ENCODE measurements at places on chromosomes 4 and X.

- no peak for DNase-seq
Measured at GRCh38 chrX:136159611-136160025, 12.3 kb downstream of the FHL1 start.

DNA sequence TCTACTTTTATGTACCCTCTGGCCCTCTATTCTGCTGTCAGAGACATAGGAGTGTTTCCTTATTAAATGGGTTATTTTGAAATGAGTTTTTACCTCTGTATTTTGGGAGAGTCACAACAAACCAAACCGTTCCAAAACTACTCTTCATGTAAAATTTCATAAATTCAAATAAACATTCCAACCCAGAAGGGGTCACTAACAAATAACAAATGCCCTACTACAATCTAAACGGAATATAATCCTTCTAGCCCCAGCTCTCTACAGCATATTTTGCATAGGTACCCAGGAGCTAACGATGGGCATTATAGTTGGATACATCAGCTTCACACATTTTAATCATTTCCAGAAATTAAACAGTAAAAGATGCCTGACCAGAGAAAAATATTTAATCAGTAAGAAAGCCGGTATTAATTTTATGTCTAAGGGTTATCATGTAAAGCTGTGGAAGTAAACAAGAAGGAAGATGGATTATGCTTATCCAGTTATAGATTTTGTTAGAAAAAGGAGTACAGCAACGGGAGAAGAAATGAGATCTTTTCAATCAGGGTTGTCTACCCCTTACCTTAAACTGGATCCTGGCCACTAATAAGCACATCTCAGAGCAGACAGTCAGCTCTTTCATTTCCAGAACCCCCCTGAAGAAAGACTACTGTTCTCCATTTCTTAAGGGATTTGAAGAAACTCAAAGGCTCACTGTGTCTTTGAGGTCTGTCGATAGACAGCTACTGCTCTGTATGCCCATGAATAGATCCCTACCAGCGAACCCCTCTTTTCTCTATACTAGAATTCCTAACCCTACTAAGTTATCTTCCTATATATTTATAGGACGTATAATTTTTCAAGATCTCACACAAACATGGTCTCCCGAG lies 1.2 kb downstream of the UGDH start:
- DNase-seq, result no peak

- DNase-seq, result no peak
Measured at GRCh38 chr4:4387531-4388310, 819 bp downstream of the NSG1 start.

- DNase-seq, result no peak
Measured at GRCh38 chr4:40454816-40455215, 119.7 kb downstream of the CHRNA9 start.

DNA sequence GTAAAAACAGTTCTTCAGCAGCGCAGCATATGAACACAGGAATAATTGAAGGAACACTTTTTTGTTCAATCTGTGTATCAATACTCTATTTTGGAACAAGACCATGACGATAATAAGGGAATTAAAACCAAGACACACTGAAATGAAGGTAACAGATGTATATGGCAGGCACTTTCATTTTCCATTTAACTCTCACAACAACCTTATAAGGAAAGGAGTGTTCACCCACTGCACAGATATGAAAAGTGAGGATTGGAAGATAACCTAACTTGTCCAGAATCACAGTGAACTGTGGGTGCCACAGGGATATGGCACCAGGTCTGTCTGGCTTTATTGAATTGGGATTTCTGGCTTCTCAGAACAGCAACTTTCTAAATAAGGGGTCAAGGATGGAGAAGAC lies 153.3 kb downstream of the MID1IP1 start:
- DNase-seq, result no peak

DNA sequence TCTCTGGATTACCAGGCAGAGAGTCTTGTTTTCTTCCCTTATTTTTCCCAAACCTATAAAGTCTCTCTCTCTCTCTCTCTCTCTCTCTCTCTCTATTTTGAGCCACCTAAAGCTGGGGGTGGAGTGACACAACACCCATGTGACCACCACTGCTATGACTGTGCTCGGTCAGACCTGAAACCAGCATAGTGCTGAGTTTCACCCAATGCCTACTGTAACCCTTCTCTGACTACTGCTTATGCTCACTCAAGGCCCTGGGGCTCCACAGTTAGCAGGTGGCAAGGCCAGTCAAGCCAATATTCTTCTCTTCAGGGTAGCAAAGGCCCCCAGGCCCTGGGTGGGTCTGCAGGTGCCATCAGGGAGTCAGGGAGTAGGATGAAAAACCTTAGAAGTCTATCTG lies 114.7 kb upstream of the ARMCX2 start:
- DNase-seq, result no peak

DNA sequence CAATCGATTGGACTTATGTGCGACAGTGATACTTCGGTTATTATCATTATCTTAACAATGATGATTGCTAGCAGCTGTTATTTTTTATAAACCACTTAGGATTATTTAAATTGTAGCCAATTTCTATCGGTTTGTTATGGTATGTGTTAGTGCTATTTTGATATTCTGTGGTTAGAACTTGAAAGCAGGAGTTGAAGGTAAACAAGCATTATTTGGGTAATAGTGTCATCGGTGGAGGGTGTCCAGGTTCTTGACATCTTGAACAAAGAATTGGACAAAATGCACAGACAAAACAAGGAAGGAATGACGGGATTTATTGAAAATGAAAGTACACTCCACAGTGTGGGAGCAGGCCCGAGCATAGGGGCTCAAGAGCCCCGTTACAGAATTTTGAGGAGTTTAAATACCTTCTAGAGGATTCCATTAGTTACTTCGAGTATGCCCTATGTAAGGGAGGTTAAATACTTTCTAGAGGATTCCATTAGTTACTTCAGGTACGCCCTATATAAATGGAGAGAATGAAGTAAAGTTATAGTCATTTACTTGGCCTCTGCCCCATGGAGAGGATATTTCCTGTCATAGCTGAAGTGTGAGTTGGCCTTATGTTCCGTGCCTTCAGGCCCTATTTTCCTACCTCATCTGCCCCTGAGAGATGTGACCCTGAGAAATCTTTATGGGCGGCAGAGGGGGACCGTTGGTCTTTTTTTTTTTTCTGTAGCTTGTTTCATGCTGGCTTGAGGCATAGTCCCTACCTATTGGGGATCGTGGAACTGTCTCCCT lies 13.1 kb downstream of the MOB1B start:
- no peak for DNase-seq

DNA sequence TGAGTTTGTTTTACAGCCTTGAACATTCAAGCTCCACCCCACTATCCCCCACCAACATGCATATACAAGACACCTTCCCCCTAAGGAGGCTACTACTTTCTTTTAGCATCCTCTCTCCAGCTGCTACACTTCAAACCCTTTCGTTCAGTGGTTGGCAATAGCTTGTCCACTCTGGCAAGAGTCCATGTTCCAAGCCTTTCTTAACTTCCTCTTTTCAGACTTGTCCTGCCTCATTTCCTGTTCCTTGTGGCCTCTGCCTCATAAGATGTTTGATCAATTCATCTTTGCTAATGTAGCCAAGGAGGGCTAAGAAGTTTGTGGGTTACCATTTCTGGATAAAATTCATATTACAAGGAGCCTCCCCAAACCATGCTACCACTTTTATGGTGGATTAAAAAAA lies 20.8 kb upstream of the ZCCHC12 start:
- DNase-seq, result no peak

- DNase-seq, result no peak
Measured at GRCh38 chr4:147821555-147821954, 89.7 kb downstream of the ARHGAP10 start.

- DNase-seq, result no peak
Measured at GRCh38 chrX:116417214-116417613, 19.2 kb upstream of the SLC6A14 start.

DNA sequence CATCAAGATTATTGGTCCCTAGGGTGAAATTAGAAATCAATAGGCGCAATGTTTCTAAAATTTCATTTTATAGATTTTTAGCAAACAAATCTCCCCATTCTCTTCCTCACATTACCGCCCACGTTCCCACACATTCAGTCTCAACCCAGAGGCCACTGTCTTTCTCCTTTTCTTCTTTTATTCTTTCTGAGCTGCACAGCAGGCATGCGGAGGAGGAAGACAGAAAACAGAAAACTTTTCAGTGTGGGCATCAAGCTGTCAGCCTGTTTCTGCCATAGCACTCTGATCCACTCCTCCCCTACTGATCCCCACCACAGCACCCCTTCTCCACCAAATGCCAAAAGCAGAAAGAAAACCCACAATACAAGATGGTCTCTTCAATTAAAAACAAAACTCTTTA lies 94.8 kb upstream of the ADAMTS3 start:
- no peak for DNase-seq

GRCh38 chrX:8743126-8743732 lies 11.3 kb upstream of the ANOS1 start:
- no peak for DNase-seq

GRCh38 chr4:48379587-48380180 lies 38.4 kb downstream of the SLAIN2 start:
- no peak for DNase-seq

DNA sequence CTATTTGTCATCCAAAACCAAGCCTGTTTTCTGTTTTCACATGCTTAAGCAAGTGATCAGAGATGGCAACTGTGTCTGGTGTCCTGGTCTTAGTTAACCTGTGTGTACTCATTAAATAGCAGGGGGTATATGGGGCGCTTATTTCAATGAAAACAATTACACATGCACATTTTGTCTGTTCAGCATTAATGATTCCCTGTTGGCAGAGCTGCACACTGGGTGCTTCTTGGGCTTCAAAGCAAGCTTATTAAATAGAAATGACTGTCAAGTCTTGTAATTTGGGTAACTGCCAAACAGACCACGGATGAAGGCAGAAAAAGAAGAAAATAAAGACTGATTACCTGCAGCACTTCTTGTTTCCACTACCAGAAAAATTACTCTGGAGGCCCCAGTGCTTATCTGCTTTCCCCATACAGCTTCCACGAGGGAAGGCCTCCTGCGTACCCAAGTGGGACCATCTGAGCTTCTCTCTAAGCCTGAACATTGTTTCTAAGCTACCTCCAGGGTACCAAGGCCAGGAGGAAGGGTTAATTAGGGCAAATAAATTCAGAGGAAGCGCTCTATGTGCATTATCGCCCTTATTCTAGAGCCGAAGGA lies 107.2 kb upstream of the TBL1X start:
- DNase-seq, result no peak

DNA sequence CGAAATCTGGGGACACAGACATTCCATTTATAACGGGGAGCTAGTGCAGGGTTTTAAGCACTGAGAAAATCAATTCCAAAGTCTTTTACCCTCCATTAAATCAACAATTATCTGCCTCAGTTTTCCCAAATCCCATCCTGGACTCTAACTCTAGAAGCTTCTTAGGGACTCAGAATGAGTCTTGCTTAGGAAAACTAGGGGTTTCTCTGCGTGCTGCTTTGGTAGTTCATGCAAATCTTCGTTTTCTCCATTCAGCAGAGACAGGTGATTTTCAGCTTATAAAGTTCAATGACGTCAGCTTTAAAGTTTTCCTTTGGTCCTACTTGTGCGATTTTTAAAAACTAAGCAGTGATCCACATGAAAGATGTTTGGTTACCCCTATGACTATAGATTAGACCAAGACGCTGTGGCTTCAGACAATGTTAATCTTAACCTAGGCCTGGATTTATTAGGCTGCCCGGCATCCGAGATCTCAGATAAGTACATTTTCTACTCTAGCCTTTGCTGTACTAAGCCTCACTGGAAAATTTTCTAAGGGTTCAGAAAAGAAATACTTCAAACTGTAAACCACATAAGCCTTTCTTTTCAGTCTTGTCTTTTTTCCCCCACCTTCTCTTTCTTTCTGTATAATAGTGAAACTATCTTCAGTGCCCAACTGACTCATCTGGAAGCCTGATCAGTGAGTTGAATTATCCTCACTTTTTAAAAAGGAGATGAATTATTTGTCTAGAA lies 121.4 kb upstream of the GATB start:
- no peak for DNase-seq

DNA sequence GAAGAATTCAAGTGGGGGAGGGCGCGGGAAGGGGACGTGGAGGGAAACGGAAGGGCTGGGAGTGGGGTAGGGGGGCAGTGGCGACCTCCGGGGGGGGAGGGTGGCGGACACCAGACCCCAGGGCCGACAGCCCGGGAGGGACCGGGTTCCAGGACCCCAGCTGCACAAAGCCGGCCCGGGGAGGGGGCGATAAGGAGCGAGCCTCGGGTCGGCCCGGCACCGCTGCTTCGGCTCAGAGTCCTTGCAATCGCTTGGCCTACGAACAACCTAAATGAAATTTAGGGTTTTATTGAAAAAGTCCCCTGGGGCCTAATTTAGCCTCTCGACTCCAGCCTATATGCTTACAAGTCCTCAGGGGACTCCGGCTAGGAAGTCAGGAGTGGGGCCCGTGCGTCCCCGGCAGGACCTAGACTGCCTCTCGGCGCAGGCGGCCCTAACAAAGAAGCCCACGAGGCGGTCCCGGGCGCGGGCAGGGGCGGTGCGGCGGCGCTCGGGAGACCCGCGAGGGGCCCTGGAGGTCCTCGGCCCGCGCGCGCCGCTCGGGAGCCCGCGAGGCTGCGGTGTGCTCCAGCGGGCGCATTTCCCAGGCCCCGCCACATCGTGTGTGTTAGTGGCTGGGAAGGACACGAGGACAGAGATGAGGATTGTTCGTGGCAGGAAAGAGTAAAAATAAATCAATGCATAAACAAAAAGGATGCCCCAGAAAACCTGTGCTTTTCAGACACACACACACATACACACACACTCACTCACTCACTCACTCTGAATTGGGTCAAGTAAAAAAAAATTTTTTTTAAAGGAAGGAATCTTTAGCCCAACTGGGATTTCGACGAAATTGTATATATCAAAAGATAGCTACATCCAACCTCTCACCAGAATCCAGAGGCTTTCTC lies 70.0 kb downstream of the MGST2 start:
- DNase-seq, result no peak

DNA sequence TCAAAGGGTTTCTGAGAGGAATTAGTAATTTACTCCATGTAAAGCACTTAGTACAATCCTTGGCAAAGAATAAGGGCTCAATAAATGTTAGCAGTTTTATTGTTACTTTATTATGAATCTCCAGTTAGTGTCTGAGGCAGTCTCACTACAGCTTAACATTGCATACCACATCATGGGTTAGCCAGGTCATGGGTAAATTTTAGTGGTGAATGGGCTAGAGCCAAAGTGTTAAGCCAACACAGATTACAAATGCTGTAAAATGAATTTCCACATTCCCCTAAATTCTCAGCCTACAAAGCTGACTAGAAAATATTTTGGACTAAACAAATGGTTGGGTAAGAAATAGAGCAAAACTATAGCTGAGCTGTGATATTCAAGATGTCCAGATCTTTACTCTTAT lies 72.4 kb downstream of the NRK start:
- no peak for DNase-seq

GRCh38 chr4:97504713-97505112 lies 638.6 kb downstream of the STPG2 start:
- no peak for DNase-seq

GRCh38 chrX:39205467-39205866 lies 404.2 kb downstream of the MID1IP1 start:
- no peak for DNase-seq

GRCh38 chr4:141348125-141348524 lies 127.4 kb downstream of the ZNF330 start:
- DNase-seq, result no peak

DNA sequence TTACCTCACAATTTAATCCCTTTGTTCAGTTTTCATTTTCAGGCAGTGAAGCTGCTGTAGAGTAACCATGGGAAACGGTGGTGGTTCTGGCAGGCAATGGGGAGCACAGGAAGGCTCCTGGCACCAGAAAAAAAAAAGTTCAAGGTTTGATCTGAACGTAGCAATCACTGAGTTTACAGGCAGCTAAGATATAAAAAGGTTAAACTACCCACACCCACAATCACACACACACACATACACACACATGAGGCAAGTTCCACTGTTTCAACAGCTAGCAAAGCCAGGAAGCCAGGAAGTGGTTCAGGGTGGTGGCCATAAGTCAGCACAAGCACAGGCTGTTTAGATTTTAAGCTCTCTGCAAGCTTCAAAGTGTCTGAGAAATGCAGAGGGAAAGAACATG lies at the start of gene SULT1B1:
TSS of gene SULT1B1 (minus strand) at position 166 of the 400 bp plus-strand sequence. CDS start 5,403 bp downstream, outside the sequence.
- no peak for DNase-seq

All from NCI-H2171 (cell line).